ENCODE measurements at places on chromosomes 3 and 15.

- no peak for DNase-seq
Observed at GRCh38 chr15:51193979-51194378, 99.3 kb upstream of the TNFAIP8L3 start.

- no peak for DNase-seq
Observed at GRCh38 chr3:163548015-163548414, 1530.3 kb downstream of the SI start.

GRCh38 chr3:185789891-185790830 lies 34.7 kb downstream of the IGF2BP2 start:
- DNase-seq, result no peak

DNA sequence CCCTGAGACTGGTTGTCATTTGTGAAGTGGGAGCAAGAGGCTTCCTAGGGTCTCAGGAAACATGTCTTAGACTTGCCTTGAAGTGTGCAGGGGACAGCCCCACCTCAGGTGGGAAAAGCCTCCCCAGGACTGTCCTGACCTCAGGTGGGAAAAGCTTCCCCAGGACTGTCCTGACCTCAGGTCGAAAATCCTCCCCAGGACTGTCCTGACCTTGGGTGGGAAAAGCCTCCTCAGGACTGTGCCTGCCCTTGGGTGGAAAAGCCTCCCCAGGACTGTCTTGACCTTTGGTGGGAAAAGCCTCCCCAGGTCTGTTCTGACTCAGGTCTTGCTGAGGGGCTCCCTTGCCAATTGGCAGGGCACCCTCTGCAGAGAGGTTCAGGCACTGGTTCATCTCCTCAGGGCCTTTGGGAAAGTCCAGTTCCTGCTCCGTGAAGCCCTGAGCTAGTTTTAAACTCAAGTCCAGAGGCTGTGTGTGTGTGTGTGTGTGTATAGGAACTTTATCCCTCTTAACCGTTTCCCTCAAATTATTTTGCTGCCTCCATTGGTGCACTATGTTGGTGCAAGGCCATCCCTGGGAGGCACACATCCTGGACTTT lies 64.7 kb downstream of the WNT7A start:
- DNase-seq, result no peak

DNA sequence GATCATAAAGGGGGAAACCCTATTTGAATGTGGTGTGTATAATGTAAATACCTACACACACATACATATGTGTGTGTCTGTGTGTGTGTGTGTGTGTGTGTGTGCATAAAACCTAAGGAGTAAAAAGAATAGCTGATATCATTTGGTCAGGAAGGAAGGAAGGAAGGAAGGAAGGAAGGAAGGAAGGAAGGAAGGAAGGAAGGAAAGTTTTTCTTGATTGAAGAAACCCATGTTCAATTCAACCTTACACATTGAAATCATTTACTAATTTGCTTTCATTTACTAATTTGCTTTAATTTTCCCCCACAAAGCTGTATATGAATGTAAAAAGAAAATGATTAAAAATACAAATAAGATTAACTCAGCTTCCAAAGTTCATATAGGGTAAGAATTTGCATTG lies 386.6 kb downstream of the ROBO2 start:
- DNase-seq, result no peak

GRCh38 chr15:77907824-77908751 lies 169.4 kb downstream of the TBC1D2B start:
- DNase-seq, result no peak

Measured in activated naive CD8-positive, alpha-beta T cell treated with anti-CD3 and anti-CD28 coated beads, Interleukin-2, amount 50 U/mL, for 16 hours (primary cell).